ENCODE measurements at places on chromosomes 4 and X.

DNA sequence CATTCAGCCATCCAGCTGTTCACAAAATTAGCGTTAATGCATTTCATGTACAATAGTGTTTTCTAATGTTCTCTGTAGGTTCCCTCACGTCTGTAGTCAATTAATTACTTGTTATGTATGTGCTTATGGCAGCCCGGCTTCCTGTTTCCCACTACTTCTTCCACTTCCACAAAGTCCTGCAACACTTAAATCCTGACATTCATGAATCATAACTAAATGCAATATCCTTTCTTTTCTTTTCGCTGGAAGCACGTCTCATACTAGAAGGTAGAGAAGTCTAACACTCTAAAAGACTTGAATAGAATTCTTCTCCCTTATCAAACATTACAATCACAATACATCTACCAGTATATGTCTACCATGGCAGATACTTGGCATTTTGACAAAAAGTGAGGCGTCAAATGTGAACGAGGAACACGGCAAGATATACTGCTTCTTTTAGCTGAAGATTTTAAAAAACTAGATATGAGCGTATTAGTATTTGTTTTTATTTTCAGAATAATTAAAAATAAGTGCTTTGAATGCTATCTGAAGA, 239.0 kb upstream of the DIAPH2 start:
- DNase-seq: no peak

- DNase-seq: no peak
These were observed 271.6 kb downstream of the GRIA3 start for GRCh38 chrX:123455693-123456092.

DNA sequence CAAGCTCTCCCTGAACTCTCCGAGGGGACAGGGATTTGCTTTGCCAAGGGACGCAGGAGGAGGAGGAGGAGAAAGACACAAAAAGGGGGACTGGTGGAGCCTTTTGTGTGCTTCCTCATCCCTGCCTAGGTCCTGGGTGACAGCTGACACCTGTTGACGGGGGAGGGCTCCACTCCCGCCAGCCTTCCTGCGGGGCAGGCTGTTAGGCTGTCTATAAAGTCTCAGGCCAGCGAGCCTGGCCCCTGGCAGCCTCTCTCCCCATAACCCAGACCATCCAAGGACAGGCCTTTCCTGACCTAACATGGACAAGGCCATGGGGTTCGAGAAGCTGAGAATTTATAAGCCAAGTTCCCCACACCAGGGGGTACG, 832 bp upstream of the EVC2 start:
- no peak for DNase-seq

- no peak for DNase-seq
These were observed 2.9 kb downstream of the ADRA2C start for GRCh38 chr4:3768842-3769641.

DNA sequence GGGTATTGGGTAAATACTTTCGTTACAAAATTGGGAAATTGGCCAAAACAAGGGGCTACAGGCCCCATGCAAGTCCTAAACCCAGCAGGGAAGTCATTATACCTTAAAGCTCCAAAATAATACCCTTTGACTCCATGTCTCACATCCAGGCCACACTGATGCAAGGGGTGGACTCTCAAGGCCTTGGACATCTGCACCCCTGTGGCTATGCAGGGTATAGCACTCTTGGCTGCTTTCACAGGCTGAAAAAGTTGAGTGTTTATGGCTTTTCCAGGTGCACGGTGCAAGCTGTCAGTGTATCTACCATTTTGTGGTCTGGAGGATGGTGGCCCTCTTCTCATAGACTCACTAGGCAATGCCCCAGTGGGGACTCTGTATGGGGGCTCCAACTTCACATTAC, 326.5 kb downstream of the TEX13C start:
- DNase-seq: no peak

- no peak for DNase-seq
These were observed 266.9 kb downstream of the SPATA18 start for GRCh38 chr4:52317981-52318380.

DNA sequence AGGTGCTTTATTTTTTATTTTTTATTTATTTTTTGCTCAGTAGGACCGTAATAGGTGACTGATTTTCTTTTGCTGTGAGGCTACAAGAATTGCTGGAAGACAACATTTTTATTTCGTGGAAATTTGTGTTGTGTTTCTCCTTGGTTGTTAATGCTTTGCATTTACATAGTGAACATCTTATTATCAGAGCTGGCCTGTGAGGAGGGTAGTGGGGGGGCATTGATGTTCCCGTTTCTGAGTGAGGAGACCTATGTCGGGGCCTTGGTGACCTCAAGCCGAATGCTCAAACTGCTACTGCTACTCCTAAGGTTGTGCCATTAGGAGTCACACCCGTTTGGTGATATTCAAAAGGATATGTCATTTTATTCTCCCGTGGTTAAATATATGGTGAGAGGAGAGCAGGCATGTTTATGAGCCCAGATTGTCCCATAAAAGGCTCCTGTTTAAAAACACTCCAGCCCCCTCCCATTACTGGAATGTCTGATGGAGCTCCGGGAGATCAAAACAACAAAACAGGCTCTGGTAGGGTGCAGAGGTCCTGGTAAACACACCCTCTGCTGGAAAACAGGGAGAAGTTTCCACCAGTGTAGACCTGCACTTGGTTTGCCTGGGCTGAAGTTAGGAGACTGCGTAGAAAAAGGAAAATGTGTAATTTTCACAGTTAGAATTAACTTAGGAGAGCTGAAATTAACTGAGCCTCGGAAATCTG, 5.6 kb downstream of the PDGFRA start:
- no peak for DNase-seq

- no peak for DNase-seq
These were observed 95.5 kb upstream of the CPEB2 start for GRCh38 chr4:14906805-14907204.

GRCh38 chr4:67721770-67722597, 21.0 kb upstream of the UBA6 start:
- DNase-seq: no peak

DNA sequence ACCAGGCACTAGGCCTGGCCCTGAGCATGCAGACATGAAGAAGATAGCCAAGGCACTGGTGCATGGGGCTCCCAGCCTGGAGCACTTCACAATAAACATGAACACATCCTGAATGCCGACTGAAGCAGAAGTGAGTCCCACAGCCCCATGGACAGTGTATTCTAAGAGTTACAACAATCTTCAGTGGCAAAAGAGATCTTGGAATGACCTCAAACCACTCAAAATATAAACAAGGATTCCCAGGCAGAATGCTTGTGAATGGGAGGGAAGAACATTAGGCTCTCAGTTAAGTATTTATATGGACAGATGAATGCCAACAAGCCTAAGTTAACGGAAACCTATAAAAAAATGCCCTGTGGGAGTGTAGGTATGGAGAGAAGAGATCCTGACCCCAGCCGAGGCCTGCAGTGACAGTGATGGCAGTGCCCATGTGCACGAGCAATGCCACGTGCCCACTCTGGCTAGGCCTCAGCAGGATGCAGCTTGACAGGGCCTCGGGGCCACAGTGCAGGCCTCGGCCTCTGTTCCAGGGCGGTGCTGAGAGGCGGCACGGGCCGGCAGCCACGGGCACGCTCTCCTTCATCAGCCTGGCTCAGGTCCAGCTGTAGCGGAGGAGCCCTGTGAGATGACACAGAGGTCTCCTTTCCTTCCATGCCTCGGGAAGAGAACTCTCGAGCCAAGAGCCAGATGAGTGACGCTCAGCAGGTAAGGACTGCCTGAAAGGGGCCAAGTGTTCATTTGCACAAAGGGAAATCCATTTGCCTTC, 49.2 kb downstream of the IRF2 start:
- no peak for DNase-seq

GRCh38 chrX:80237072-80237471, 183.2 kb upstream of the TENT5D start:
- DNase-seq: no peak

DNA sequence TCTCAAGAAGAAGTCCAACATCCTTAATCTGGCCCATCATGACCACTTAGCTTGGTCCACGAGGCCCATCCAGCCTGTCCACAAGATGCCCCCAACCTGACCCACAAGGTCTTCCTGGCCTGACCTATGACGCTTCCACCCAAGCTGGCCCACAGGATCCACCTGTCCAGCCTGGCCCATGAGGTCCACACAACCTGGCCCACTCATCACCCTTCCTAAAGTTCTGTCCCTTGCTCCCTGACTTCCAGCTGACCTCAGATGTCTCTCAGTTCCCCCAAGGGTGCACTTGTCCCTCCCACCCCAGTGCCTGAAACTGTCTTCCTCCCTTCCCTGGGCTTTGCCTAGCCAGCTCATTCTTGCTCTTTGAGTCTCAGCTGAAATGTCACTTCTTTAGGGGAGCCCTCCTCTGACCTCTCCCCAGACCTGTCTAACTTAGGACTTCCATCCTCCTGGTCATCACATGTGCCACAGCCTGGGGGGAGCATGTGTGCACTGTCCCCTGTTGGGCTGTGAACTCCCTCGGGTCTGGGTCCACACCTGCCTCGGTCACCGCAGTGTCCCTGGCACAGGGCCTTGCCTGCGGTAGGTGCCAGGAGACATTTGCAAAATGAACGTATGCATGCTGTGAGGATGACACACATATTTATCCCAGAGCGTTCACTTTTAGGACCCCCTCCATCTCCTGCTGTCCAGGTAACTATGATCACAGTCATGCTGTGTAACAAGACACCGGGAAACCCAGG, 61.7 kb downstream of the EVC start:
- no peak for DNase-seq

DNA sequence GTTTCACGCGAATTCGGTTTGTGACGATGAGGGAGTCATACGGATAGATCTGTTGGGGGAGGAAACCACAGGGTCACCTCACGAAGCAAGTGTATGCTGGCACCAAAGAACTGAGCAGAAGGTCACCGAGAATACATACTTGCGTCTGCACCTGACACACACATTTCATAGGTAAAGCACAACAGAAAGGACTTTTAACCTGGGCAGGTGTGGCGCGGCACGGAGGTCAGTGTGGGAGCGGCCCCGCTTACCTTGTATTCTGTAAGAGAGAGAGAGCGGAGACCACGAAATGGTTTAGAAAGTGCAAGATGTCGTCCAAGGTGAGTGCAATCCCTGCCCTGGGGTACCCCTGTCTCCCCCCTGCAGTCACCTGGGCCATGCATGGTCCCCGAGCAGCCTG, 43.6 kb upstream of the AFAP1 start:
- no peak for DNase-seq

DNA sequence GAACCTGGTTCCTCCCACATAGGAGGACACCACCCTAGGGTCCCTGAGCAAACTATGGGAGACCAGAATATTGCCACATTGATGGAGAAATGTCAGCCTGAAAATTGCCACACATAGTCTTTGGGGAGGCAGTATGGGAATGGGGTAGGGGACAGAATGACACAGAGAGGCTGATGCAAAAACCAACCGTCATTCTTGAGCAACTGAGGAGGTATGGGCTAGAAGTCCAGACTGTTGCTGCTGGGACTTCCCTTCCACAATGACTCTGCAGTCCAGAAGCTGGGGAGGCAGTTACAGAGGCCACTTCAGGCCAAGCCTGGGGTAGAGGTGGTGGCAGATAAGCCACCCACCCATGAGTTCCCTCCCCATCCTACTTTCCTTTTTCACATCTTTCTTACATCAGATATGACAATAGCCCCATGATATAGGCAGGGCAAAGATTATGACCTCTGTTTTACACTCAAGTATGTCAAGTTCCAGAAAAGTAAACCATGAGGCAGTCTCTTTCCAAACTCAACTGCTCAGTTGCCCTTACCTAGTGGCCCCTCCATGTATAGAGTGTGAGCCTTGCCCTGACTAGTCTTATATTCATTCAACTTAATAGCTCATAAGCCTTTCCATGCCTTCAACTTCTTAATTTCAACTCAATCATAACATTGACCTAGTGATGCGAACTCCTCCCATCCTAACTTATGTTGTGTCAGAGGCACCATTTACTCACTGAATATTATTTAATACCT, 41.7 kb downstream of the VSIG4 start:
- no peak for DNase-seq

DNA sequence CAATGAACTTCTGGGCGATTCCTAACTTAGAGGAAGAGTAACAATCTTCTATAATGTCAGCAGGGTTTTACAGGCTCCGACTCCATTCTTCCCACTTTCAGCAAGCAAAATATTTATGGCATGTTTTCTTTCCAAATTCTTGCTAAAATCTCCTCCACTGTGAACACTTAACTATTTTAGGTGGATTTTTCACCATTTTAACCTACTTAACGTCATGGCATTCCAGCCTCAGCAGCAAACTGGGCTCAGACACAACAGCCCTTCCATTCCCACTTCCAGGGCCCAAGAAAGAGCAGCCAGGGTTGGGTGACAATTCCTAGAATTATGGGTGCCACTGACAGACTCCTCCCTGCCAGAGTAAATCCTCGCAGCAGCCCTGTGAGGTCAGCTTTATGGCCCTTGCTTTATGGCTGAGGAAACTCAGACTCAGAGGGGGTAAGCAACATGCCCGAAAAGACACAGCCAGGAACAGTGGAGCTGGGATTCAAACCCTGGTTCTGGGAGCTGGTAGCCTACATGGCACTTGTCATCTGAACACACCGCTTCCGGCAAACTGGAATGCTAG, 112.8 kb upstream of the MAP3K15 start:
- DNase-seq: no peak

DNA sequence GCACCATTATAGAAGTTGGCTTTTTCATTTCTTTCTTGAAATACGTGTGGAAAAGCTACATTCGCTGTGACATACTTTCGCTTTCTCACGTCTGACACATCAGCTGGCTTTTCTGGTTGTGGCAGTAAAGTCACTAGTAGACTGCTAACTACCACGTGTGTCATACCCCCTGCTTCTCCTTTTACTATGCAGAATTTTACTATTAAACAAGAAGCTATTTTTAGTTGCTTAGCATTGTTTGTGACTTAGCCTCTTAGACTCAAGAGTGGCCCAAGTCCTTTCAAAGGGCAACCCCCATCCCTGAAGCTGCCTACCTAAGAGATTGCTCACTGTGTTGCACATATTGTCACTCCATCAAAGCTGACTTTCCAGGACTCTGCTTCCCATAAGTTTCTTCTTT, 2.1 kb upstream of the IL2 start:
- DNase-seq: no peak

GRCh38 chrX:40933706-40934425, 151.4 kb upstream of the USP9X start:
- DNase-seq: peak; percentile 27

DNA sequence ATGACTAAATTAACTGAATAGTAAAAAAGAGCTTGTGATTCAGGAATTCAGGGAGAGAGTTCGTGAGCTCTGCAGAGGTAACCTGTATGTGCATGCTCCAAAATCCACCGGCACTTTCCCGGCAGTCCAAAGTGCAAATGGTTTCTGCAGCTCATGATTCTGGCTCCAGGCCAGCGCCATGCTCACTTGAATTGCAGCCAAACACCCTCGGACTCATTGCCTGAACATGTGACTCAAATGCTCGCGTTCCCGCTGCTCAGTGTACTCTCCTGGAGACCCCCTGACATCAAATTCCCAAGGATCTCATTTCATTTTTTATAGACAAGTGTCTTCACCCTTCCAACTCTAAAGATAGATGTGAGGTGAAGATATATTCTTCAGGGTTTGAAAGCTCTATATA, 44.1 kb upstream of the SH3RF1 start:
- peak; percentile 91 for DNase-seq

GRCh38 chr4:34139346-34139745, 2105.0 kb downstream of the ARAP2 start:
- no peak for DNase-seq
